Thyroid gland (tissue), 4 donors: ENCODE measurements at places on chromosomes 3 and 15. TPM values are rescaled to one million over a fixed set of nuclear protein-coding genes. Genes with fewer than 3 reads are reported as not detected.
A peak's percentile ranks its signal among the peaks of the same experiment; 100 is the strongest.

DNA sequence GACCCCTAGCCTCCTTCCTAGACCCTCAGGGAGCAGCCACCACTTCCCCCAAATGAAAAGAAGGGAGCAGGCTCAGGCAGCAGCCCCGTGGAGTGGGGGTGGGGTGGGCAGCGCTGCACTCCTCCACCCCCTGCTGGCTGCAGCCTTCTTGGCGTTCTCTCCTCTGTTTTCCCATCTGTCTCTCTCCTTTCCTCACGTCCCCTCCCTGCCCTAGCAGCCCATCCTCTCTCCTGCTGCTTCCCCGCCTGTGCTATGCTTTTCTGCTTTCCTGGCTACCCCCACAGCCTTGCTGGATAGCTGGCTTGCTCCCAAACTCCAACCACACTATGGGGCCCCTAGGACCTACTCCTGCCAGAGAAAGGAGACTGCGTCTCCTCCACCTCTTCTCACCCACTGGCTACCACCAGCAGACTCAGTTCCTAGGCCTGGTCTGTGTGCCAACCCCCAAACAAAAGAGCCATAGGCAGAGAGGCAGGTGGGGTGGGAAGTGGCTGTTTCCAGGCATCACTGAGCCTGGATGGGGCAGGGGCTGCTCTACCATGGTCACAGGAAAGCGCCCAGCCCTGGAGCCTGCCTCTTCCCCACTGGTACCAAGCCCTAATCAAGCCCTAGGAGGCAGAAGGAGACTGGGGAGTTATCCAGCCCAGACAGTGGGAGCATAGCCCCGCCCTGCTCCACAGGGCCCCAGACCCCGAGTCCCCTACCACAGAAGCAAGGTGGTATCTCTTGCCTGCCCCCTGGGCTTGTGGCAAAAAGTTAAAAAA, 3.4 kb upstream of the DISP2 start:
- DNase-seq, result peak; percentile 62

GRCh38 chr3:88618021-88618645, 468.4 kb downstream of the C3orf38 start:
- no peak for DNase-seq

GRCh38 chr15:55960946-55961345, 32.5 kb downstream of the NEDD4 start:
- no peak for DNase-seq

DNA sequence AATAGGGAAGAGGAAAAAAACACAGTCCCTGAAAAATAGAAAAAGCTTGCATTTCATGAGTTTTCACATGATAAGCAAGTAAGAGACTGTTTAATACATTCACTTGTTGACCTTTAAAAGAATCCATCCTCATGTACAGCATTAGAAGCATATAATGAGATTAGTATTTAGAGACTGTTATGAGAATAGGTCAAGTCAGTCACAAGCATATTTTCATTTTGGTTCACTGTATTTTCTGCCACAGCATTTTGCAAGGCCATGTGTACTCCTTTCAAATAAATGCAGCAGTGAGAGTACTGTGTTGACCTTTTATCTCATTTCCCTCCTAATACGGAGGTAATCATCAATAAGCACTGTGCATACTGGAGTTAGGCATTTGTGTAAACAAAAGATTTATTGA, 162.2 kb upstream of the SETMAR start:
- DNase-seq, result no peak

- no peak for DNase-seq
Measured at GRCh38 chr15:63593705-63594671, 3.2 kb upstream of the FBXL22 start.

DNA sequence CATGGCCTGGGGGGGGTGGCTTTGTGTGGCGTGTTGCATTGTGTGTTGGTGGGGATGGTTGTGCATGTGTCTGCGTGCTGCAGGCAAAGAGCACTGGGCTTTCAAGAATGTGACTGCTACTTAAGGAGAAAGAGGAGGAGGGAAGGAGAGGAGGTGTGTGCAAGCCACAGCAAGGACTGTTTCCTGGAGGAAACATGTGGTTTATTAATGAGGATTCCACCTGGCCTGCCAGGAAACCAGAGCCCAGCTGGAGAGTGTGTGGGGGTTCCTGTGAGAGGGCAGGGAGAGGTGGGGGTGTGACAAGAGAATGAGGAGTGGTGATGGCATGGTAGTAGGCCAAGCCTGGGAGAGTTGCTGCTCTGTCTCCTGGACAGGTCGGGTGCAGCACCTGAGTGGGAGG, 258.1 kb upstream of the ROPN1 start:
- no peak for DNase-seq

- no peak for DNase-seq
Measured at GRCh38 chr3:126202680-126203079, 22.3 kb upstream of the ALDH1L1 start.

- DNase-seq, result no peak
Measured at GRCh38 chr15:65338366-65338765, 33.9 kb downstream of the RNU5B-1 start.

DNA sequence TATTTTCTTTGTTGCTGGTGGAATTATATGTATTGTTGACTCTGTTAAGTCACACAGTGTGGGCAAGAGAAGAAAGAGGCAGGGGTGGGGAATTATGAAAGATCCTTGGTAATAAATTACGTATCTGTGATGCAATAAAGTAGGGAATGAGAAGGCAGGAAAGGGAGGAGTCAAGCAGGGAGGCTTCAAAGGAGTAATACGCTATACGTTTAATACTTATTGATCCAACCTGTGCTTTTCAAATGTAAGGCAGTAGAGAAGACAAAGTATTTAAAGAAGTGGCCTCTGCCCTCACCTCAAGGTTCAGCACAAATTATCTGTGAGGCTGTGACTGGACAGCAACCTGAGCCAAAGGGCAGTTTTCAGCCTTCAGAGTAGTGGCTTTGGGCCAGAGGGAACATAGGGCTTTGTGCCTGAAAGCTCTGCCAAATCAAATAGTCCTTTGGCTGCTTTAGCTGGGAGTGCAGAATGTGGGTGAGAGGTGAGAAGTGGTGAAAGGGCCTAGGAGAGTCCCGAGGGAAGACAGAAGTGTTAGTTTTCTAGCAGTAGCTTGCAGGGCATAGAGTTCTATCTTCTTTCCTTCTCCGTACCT, 1.2 kb upstream of the PLIN1 start:
- DNase-seq, result peak; percentile 80

- no peak for DNase-seq
Measured at GRCh38 chr15:62454567-62455172, 289.6 kb upstream of the C2CD4B start.

DNA sequence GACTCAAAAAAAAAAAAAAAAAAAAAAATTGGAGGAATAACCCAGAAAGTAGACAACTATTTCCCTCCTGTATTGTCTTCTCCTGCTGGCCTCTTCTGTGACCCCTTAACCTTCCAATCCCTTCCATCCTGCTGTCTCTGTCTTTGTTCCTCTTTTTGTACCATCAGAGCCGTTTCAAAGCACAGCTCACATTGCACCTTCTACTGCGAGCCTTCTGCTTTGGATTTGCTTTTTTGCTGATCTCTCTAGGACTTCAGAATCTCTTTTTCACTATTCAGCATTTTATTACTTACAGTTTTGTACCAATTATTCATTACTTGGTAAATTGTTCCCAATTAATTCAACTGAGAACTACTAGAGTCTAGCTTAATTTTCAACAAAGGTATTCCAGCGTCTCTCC, 284.0 kb upstream of the TBL1XR1 start:
- no peak for DNase-seq

- DNase-seq, result peak; percentile 52
Measured at GRCh38 chr3:119240101-119240590, 532 bp downstream of the B4GALT4 start.

- DNase-seq, result no peak
Measured at GRCh38 chr3:78201091-78201490, 1161.2 kb downstream of the ROBO2 start.

- DNase-seq, result peak; percentile 31
Measured at GRCh38 chr3:13655061-13655913, 106.4 kb downstream of the FBLN2 start.

- DNase-seq, result no peak
Measured at GRCh38 chr15:45399381-45400212, 21.3 kb upstream of the GATM start.

- no peak for DNase-seq
Measured at GRCh38 chr3:58429657-58430056, 4.0 kb downstream of the PDHB start.

- no peak for DNase-seq
Measured at GRCh38 chr15:65908876-65909275, 39.6 kb downstream of the RAB11A start.

The TRAT1 gene
- 1.3 TPM for total RNA-seq

The RPP25 gene
- 14.2 TPM for total RNA-seq

The BCL6 gene
- 52.1 TPM for total RNA-seq

The ZNF660 gene
- 2.8 TPM for total RNA-seq

The PSTPIP1 gene
- 1.4 TPM for total RNA-seq

The GOLGA6L9 gene
- total RNA-seq, result 3.3 TPM

The BRK1 gene
- 158 TPM for total RNA-seq

The RAB6B gene
- total RNA-seq, result 6.2 TPM

The CTXN2 gene
- not detected for total RNA-seq
